Activated CD8-positive, alpha-beta memory T cell treated with anti-CD3 and anti-CD28 coated beads, Interleukin-2, amount 10 ng/mL, durations not matched to agents 7 days and 5 days (primary cell): ENCODE measurements at places on chromosomes 7 and 10. TPM values are rescaled to one million over a fixed set of nuclear protein-coding genes. Genes with fewer than 3 reads are reported as not detected.

Gene SPDYE16
- total RNA-seq, result not detected

Gene TFR2
- total RNA-seq, result 18.6 TPM

Gene ZNRF2
- 21.3 TPM for total RNA-seq

Gene PTF1A
- not detected for total RNA-seq

Gene LRIT1
- total RNA-seq, result not detected

Gene RASA4
- total RNA-seq, result 39.3 TPM

Gene SYPL1
- total RNA-seq, result 21.9 TPM

Gene ANKRD7
- total RNA-seq, result 0.59 TPM

Gene VAX1
- not detected for total RNA-seq

Gene C1GALT1
- total RNA-seq, result 55.8 TPM

Gene RNF148
- total RNA-seq, result not detected

Gene LOXL4
- total RNA-seq, result not detected

Gene LRRC4
- total RNA-seq, result not detected

Gene DOCK1
- not detected for total RNA-seq
